ENCODE measurements at places on chromosomes 11 and 22.

DNA sequence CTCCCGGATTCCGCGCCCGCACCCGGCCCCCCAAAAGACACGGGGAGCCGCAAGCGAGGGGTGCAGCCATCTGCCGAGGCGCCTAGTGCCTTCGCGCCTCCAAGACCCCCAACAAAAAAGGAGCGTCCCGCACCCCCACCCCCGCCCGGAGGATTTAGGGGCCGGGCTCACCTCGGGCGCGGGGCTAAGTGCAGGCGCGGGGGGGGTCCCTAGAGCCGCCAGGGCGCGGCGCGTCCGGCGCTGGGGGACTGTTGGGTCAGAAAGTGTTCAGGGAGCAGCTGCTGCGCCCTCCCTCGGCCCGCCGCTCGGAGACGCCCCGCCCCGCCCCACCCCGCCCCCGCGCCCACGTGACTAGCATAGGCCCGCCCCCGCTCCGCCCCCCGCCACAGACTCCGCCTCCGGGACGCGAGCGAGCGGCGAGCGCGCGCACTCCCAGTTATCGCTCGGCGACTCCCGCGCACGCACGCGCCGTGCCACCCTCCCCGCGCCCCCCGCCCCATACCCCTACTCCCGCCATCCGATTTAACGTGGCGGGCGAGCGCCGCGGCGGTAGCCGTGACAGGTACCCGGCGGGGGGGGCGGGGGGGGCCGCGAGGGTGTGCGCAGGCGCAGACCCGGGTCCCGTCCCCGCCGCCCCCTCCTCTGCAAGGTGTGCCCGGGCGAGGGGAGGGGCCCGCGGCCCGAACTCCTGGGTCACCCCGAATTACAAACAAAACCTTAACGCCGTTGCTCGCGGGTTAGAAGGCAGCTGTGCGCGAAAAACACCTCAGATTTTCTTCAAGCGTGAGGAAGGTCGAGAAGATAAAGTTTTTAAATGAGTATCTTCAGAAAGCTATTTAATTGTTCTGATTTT lies 56.2 kb downstream of the KCNJ4 start:
- DNase-seq: peak; percentile 55

DNA sequence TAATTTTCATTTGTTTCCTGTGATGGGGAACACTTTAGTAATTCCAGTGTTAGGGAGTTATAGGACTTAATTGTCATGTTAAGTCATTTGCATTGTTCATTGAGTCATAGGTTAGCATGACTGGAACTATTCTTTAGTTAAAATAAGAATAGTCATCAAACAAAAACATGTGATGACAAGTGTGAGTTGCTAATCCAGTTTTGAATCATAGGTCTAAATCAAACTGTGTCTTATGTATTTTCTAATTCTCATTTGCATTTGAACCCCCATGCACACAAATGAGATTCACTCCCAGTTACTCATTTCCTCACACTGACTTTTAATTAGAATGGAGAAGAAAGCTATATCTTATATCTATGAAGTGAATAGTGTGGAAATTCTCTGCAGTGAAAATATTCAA lies 405.6 kb downstream of the LRRC4C start:
- no peak for DNase-seq

DNA sequence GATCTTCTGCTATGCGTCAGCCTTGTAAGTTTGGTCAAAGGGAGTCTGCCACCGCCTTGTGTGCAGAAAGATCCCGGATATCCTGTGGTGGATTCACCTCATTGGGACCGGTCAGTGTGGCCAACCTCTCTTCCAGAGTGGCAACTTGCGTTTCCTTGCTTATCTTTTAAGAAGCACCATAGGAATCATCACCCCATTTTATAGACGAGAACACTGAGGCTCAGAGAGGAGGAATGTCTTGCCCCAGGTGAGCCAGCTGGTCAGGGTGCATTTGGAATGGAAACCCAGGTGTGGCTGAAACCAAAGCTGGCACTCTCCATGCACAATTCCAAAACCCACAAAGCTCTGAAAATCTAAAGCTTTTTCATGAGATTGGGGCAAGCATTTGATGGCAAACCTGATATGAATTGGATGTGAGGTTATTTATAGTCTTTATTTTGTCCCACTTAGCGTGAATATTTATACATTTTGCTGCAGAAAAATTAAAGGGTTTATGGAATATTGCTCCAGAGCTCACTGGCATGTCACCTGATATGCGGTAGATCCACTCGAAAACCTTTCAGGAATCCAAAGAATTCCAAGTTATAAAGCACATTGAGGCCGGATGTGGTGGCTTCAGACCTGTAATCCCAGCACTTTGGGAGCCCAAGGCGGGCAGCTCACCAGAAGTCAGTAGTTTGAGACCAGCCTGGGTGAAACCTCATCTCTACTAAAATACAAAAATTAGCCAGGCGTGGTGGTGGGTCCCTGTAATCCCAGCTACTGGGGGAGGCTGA lies 12.1 kb upstream of the EIF3D start:
- DNase-seq: peak; percentile 92

- DNase-seq: no peak
Measured at GRCh38 chr22:39946503-39947219, 13.5 kb upstream of the TMA7B start.

- no peak for DNase-seq
Measured at GRCh38 chr11:20453657-20454316, 66.3 kb downstream of the PRMT3 start.

DNA sequence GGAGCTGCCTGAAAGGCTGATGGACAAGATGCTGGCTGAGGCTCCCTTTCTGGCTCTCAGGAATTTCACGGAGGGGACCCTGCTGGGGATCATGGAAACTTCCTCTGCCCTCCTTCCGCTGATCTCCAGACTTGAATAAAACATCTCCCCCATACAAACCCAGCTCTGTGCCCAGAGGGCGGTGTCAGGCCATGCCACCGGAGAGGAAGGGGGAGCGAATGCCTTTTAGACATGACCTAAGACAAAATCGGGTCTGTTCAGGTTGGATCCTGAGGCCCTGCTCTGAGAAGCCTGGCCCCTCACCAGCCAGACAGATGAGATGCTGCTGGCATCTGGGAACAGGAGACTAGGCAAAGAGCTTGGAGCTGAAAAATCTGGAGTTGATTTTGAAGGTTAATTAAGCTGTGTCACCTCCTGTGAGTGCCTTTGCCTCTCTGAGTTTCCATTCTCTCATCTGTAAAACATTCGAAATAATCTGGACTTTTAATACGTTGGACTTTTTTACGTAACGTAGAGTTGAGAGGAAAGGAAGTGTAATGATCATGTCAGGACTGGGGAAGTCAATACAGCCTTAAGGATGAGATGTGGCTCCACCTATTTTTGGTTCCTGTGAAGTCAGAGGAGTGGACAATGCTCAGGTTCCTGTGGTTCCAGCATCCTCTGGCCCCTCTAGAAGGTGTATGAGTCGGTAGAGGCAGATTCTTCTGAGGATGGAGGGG lies 163.6 kb downstream of the ST3GAL4 start:
- DNase-seq: no peak

- DNase-seq: peak; percentile 16
Measured at GRCh38 chr22:37549704-37550059, 10.6 kb upstream of the CDC42EP1 start.

DNA sequence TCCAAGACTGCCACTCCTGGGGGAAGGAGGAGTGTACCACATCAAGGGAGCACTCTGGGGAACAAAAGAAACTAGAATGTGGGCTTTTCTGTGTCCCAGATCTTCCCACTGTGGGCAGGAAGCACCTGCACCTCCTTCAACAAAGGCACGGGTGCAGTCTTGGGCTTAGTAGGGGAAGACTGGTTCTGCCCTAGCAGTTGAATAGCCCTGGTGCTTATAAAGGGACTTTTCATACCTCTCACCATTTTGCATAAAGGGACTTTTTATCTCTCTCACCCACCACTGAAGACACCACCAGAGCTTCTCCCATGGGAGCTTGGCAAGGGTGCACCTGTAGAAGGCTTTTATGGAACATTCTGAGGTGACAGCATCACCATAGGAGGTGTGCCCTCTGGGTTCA lies 65.8 kb upstream of the MS4A8 start:
- no peak for DNase-seq

GRCh38 chr11:46333394-46333947 lies 13.8 kb upstream of the DGKZ start:
- DNase-seq: no peak

DNA sequence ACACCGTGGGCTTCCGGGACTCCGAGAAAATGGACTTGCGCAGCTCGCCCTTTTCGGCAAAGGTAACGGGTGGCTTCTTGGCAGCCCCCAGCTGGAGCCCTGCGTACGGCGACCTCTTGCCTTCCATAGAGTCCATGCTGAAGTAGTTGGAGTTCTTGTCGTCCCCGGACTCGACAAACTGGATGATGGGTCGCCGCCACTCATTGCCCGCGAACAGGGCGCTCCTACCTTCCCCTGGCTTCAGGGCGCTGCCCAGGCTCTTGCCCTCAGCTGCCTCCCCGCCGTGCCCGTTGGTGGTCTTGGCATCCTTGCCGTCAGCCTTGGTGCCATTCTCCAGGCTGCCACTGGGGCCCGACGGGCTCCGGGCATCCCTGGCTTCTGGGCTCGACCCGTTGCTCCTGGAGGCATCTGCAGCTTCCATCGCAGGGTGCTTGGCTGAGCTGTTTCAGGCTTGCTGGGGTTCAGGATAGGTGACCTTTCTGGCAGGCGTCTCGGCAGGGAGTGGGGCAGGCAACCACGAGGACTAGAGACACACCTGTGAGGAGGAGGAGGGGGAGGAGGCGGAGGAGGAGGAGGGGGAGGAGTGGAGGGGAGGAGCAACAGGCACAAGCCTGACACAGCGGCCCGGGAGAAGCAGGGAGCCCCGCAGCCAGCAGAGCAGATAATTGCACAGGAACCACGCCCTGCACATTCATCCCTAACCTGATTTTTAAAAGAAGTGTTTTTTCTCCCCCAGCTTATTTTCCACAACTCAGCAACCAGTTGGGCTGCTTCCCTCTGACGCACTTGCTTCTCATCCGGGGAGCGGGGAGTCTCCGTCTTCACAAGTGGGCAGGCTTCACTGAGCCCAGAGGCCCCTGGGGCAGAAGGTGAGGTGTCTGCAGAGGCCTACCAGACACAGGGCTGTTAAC lies at the start of gene TRIM29:
TSS of gene TRIM29 (minus strand) at position 503 of the 911 bp plus-strand sequence. CDS start at position 421, 82 bp downstream.
- no peak for DNase-seq

DNA sequence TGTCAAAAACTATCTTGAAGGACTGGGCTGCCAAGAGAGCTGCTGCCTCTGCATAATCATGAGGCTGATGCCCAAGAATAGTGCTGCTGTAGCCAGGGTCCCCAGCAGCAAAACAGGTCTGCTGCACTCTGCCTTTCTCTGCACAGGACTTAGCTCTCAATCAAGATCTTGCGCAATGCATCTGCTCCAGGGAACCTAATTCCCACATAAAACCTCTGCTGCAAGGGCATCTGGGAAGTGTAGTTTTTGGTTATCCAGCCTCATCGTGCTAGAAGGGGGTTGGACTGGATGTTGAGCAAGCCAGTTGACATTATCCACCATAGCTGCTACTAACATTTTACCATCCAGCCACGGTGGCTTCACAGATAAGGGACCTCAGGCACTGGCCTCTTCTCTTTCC lies 192.7 kb downstream of the C11orf91 start:
- no peak for DNase-seq

DNA sequence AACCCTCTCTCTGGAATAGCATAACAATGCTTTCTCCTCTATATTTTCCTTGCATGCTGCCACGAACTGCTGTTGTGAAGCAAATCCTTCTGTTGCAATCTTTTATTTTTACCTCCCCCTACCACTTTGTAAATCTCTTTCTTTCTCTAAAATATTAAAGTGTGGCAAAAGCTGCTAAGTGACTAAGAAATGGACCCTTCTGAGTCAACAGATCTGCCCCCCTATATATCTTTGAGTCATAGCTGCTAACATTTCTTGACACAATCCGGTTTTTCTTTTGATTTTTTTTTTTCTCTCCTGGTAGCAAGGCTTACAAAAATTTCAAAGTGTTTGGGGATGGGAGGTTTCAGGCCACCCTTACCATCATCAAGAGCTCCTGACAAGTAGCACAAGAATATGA lies 39.0 kb upstream of the KIRREL3 start:
- no peak for DNase-seq

DNA sequence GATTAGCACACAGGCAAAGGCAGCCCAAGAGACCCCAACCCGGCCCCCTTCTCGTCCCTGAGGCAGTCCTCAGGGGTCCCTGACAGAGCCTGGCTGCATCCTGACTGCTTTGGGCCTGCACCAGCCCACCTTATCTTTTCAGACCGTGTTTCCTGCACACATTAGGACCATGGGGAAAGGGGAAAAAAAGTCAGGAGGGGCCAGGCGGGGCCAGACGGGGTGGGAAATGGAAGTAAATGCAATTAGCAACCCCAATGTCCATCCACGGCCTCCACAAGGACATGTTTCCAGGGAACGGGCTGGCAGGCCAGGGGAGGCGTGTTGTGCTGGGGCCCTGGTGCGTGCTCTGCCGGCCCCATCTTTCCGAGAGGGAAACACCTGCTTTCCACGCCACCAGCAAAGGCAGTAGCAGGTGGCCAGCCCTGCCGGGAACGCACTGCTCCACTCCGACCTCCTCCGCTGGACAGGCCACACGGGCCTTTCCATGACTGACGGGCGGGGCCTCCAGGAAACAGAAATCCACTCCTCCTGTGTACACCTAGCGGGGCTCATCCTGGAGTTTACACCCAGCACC lies 7.4 kb downstream of the EHD1 start:
- no peak for DNase-seq

DNA sequence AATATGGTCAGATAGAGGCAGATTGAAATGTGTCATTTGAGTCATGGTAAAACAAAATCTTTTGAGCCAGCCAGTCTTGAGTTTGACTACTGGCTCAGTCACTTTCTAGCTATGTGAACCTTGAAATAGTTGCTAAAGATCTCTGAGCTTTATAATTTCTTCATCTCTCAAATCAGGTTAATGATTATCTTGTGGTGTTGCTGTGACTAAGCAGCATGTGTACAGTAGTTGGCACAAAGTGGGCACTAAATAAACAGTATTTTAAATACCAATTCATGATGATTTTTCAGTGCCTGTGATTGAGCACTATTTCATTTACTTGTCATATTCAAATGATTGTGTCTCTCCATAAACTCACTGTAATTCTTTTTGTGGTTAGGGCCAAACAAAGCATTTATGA lies 70.8 kb downstream of the RAB38 start:
- peak; percentile 89 for DNase-seq

DNA sequence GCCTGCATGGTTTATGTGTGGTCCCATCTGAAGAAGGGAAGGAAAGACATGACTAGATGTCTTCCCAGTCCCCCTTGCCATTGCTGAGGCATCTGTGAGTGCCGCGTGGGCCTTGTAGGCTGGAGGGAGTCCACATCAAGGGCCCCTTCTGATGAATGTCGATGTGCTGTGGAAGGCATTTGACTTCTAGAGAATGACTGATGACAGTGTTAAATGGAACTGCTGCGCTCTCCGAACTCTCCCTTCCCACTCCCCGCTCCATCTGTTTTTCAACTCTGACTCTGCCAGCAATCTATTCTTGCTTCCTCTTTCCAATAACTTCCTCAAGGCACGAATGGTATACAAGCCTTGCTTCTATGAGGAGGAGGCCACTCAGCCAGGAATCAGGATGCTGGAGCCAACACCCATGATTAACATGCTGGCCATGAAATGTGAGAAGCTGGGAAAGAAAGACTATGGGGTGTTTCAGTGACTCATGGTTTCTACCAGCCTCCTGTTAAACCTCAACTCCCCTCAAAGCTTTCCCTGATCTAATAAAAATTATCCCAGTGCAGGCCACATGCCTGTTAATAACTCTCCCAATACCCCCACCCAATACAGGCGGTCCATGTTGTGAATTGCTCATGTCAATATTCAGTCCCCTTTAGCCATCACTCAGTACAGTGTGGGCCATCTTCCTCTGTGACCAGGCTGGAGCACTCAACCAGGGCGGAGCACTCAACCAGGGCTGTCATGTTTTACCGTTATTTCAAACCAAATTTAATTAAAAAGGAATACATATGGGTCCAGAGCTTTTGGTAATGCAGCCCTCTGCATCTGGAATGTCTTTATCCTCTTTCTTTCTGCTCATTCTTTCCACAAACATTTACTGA lies 46.4 kb upstream of the TBCEL start:
- no peak for DNase-seq

All from RCC 7860 (cell line).